ENCODE measurements at places on chromosomes 16 and 17.
A peak's percentile ranks its signal among the peaks of the same experiment; 100 is the strongest.

DNA sequence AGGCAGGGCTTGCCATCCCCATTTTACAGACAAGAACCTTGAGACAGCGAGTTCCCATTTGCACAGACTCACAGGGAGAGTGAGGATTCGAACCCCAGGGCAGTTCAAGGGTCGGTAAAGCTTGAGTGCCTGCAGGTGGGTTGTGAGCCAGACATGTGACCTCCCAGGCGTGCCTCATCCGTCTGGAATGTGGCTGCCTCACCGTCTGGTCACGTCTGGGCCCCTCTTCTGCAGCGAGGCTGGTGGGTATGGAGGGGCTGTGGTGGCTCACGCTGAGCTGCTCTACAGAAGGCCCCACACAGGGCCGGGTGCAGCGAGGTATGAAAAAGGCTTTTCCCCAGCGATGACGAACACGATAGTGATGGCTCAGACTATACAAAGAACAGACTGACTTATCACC lies 35.8 kb upstream of the LHX1 start:
- no peak for DNase-seq

- no peak for DNase-seq
These were observed 13.6 kb downstream of the MAP3K3 start for GRCh38 chr17:63635787-63636186.

DNA sequence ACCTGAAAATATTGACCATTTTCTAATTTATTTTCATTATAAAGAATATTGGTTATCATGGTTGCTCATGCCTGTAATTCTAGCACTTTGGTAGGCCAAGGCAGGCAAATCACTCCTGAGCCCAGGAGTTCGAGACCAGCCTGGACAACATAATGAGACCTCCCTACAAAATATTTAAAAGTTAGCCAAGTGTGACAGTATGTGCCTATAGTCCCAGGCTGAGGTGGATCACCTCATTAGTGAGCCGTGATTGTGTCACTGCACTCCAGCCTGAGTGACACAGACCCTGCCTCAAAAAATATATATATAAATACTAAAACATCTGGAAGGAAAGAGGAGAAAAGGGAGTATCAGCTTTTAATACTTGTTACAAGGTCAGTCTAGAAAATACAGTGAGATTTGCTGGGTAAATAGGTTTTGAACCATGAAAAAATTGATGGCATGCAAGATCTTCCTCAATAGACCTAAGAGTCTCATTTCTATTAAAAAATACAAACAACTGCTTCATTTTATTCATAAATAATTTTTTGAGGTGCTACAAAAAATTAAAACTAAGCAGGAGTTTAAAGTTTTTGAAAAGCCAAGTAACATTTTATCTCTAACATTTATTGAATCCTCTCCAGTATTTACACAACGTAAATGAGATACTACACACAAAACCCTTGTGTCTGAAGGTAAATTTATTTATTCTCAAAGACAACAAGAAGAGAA lies 47.7 kb downstream of the TUBD1 start:
- DNase-seq = no peak

GRCh38 chr16:18945233-18945632 lies 19.0 kb upstream of the SMG1 start:
- DNase-seq = no peak

DNA sequence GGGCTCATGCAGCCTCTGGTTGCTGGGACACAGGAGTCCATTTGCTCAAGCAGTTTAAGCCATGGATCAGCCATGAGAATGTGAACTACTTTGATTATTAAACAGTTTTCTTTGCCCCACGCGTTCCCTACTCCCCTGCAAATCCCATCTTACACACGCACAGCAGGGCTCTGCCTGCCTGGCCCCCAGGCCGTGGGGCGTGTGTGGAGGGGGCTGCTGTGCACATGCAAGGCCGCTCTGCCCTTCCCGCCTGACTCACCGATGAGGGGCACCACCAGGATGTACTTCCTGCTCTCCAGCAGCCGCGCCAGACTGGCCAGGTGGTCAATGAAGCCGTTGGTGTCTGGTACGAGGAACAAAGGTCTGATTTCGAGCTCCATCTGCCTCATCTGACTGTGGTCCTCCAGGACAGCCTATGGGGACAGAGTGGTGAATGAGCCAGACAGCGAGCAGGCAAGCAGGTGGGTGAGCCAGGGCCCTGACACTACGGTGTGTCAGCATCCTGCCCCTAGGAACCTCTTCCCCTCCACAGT lies 13.7 kb downstream of the HIC1 start:
- no peak for DNase-seq

DNA sequence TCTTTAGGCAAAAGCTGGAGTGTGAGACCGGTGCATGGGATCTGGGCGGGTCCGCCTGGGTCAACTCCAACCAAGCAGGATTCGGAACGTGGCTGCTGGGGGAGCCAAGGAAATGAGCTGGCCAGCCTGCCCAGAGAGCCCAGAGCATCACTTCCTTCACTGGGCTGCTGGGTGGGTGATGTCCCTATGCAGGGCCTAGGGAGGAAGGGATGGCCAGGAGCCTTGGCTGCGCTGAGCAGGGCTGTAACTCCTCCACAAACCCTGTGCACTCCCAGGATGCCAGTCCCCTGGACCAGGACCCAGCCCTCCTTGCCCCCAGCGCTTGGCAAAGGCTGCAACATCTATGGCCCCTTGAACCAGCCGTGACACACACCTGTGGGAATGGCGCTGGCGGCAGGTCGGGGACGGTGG lies 138.4 kb downstream of the RAB11FIP4 start:
- no peak for DNase-seq

- DNase-seq = no peak
These were observed 4.8 kb upstream of the SHISA9 start for GRCh38 chr16:12896562-12896961.

- DNase-seq = no peak
These were observed 15.8 kb downstream of the MYL4 start for GRCh38 chr17:47224966-47225365.

DNA sequence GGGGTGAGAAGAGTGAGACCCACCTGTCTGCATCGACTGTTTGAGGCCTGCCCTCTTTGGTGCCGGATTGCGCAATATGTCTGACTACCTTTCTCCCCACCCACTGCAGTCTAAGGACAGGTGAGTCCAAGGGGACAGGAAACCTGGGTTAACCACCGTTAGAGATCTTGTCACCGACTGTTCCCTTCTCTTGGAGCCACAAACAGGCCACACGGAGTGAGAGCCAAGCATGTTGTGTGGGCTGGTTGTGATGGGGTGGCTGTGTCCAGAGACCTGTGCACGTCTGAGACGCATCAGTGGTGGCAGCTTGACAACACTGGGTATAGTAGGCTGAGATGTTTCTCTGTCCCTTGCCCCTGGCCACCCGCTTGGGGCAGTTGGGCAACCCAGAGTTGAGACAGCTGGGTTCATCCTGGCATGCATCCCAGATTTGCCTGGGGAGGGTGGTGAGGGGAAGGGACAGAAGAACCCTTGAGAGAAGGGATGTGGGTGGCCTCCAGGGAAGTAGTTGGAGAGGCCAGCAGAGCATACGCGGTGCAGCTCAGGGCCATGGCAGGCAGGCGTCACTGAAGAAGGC lies 21.4 kb downstream of the MPRIP start:
- DNase-seq = no peak

GRCh38 chr16:86901483-86901882 lies 323.1 kb downstream of the FOXL1 start:
- DNase-seq = no peak

DNA sequence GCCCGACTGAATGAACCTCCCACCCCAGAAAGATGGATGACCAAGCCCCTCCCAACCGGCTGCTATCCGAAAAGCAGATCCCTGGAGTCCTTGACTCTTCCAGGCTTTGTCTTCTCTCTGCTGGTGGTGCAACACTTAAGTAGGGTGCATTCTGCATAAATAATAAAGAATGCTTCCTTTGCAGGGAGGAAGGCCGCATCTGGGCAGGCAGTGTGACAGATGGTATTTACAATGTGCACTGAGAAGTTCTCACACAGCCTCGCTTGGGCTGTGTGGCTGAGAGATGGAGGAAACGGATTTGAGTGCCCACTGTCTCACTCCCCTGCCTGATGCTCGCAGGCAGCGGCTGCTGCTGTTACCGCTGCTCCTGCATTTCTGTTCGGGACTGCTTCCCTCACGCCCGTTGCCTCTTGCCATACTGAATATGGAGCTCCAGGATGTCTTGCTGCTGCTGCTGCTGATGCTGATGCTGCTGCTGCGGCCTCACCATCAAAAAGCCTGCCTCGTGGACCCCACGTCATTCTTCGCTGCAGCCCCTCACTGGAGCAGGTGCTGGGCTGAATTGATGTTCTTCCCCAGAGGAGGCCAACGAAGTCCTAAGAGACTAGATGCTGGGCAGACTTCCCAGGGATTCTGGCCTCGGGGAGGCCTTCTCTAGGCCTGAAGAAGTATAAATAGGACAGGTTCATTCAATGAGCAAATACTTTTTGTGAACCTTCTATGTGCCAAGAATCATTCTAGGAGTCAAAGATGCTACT lies 7.1 kb upstream of the RHBDL3 start:
- no peak for DNase-seq

- no peak for DNase-seq
These were observed 2.0 kb downstream of the GPT2 start for GRCh38 chr16:46885960-46886763.

DNA sequence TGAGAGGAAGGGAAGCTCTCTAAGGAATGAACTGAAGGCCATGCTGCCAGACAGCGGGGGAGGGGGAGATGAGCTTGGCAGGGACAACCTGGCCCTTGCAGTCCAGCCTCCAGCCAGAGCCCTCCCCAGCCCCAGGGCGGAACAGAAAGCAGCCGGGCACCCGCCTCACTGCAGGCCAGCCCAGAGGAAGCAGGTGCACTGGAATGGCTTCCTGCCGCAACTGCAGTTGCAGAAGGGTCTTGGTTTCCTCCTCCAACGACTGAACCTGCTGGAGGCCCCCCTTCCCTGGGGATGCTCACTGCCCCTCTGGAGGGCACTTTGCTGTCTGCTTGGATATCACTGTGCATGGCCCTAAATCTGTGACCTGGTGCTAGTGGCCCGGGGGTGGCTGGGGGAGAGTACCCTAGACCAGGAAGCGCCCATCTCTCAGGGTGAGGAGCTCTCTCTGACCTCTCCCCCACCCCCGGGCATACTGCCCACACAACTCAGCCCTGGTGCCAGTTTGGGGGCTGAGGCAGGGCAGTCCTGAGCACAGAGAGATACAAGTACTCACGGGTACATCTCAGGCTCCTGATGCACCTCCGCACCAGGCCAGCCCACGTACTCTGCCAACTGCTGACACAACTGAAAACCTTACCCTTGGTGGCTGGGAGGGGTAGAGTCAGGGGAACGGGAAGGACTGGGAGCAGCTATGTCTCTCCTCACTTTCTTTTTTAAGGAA lies 41.1 kb downstream of the MYO18A start:
- peak; percentile 16 for DNase-seq

GRCh38 chr17:60529806-60530205 lies 3.8 kb upstream of the APPBP2 start:
- no peak for DNase-seq

- no peak for DNase-seq
These were observed 20.1 kb downstream of the TPSG1 start for GRCh38 chr16:1204933-1205332.

- DNase-seq = no peak
These were observed 514.6 kb downstream of the KCNJ2 start for GRCh38 chr17:70683936-70684335.

DNA sequence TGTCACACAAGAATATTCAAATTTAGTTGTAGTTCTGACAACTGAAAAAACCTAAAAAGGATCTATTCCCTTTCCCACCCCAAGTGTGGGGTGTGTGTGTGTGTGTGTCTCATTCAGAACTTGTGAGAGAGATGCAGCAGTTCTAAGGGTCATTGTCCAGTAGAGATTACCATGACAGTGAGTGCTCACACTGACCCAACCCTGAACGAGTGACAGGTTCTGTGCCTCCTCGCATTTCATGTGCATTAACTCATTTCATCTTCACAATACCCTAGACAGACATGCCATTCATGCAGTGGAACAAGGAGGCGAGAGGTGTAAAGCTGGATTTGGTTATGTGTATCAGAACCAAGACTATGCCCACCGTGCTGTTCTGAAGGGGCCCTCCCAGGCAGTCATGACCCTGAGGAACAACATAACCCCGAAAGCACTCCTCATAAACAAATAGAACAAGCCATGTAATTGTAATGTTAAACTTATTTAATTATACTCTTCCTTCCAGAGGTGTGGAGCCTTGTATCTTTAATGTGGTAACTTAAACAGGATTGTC lies 102.1 kb downstream of the CLEC16A start:
- DNase-seq = no peak

DNA sequence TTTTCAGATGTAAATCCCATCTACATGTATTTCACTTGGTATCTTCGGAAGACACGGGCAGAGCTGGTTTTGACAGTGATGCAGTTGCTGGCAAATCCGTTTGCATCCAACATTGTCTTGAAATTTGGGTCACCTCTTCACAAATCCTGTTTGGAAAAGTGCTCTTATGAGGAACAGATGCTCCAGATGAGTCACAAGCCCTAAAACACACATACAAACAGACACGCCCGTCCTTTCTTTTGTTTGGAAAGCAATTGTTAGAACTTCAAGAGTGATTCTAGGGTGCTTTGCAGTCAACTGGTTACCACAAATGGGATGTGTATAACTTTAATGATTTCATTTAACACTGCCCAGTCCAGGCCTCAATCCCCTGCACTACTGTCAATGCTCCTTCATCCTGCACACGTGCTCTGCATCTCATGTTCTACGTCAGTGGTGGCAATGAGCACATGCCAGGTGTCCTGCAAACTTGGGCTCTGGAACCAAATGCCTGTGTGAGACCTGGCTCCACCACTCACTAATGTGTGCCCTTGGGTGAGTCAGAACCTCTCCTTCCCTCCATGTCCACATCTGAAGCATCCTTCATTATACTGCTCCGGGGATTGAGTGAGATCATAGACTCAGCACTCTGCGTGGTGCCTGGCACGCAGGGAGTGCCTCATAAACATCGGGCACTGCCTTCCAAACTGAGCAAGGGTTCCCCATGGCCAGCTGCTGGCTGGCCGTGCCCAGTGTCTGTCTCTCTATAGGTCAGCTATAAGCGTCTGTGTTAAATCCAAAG lies 19.3 kb upstream of the FOXF1 start:
- no peak for DNase-seq

DNA sequence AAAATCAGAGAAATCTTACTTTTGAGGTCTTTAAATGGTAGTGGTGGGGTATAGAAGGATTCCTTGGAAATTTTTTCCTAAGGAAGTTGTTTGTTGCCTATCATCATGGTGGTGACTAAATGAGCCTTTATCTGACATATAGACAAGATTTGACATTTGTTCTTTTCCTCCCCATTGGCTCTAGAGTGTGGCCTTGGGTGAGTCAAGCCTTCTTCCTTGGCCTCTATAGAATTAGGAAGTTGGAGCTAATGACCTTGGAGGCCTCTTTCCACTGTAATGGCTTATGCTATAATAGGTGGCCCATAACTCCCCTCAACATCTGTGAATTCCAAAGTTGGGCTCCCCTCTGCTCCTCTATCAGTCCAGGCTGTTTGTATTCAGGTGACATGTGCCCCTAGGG lies 79.1 kb upstream of the HNF1B start:
- no peak for DNase-seq

GRCh38 chr17:60231691-60232090 lies 81.9 kb downstream of the CA4 start:
- no peak for DNase-seq

All from CD4-positive, alpha-beta T cell treated with Interleukin-6 at 100 ng/mL for 8 hours (primary cell).